Hepatocyte (in vitro differentiated cells): ENCODE measurements at places on chromosomes 1 and 21. TPM values are rescaled to one million over a fixed set of nuclear protein-coding genes. Genes with fewer than 3 reads are reported as not detected.

The SPATA17 gene
- polyA plus RNA-seq = 1.5 and 2.9 TPM in 2 replicates

The TMPRSS15 gene
- polyA plus RNA-seq = not detected in 2 replicates

DNA sequence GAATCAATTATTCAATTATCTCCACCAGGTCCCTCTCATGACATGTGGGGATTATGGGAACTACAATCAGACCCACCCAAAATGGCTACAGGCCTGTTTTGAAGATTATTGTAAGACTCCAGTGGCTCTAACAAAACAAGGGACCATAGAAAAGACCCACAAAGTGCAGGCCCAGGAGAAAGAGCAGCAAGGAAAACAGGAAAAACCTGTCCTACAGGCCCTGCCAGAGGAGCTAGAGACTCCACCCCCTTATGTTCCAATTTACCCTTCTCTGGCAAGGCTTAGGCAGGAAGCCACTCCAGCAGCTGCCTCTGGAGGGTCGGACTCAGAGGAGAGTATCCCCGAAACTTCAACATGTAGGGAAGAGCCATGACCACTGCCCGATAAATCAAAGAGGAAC is 96.5 kb downstream of the LIPI start:
- peak; percentile 20 for DNase-seq

DNA sequence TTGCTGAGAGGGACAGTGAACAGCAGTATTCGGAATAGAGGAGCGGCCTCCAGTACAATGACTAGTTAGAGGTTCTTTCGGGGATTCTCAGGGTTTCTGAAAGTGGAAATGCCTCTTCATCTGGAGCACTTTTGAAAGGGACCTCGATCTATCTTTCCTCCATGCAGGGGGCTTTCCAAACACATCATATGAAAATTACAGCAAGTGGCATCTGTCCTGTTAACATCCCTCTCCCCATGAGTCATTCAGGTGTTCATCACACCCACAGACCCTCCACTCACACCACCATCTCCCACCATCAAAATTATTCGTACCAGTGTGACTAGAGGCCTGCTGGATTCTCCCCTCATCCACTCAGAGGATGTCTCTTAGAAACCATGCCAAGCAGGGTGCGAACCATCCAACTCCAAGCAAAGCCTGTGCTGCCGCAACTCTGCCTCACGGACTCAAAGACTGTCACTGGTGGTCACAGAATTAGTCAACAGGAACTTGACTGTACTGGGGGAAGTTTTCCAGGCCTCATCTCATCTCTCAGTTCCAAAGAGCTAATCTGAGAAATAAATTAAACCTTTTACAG is 211.1 kb downstream of the MRPL39 start:
- no peak for DNase-seq

- no peak for DNase-seq
Measured at GRCh38 chr1:38046333-38046883, at the start of gene POU3F1. Gene POU3F1 (minus strand): TSS chr1:38046793. CDS start chr1:38046743, 50 bp downstream.

The RNU1-4 gene
- not detected in 2 replicates for polyA plus RNA-seq

The THAP3 gene
- 18.9 and 26.5 TPM in 2 replicates for polyA plus RNA-seq
